Natural killer cell (primary cell): ENCODE measurements at places on chromosomes 6 and 20.

DNA sequence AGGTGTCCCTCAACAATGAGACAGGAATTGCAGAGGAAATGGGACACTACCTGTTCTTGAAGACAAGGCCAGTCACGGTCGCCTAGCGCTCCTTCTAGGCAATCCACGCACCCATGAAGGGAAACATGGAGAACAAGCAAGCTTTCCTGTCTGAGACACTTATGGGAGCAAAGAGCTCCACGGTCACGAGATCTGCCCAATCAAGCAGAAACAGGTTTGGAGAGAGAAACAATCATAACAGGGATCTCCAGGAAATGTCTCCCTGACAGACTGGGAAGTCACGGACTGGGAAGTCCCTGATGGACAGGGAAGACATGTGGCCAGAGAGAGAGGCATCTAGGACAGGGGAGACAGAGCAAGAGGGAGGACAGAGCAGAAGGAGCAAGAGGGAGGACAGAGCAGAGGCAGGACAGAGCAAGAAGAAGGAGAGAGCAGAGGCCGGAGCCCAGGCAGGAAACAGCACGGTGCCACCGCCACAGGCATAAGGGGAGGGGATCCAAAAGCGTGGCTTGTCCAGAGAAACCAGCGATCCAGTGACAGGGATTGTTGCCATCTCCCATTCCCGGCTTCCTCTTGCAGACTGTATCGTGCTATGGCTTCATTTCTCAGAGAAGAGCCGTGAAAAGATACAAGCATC, 167.8 kb upstream of the ZNF337 start:
- no peak for DNase-seq

GRCh38 chr6:144314003-144314485, 28.9 kb downstream of the UTRN start:
- no peak for DNase-seq

- no peak for DNase-seq
Observed at GRCh38 chr6:106745824-106746582, 116.6 kb downstream of the QRSL1 start.

DNA sequence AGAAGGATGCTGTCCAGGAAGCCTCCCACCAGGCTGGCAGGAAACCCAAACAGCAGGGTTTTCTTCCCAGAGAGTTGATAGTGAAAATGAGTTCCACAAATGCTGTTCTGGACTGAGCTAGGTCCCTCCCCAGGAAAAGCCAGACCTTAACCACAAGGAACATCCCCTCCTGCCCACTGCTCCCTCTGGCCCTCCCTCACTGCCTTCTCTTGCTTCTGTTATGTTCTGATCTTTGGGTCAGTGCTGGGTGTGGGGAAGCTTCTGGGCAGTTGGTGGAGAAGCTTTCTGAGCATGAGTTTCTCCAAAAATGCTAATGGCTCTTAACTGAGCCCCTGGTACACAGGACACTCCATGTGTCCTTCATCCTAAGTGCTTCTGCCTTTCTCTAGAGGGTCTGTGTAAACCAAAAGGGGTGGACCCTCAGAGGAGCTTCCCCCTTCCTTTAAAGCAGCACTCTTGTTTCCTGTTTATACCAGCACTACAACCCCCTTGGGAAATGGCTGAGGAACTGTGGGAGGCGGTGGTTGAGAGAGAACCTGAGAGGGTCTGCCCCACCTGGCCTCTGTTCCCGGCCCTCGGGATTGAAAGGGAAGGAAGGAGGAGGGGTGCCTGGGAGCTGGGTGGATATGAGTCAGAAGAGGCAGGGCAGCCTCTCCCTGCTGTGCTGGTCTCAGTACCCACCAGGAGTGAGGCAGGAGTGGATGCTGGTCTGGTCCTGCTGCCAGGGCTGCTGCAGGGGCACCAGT, 42.0 kb downstream of the CDS2 start:
- no peak for DNase-seq

GRCh38 chr6:41405941-41406727, 70.7 kb downstream of the NCR2 start:
- DNase-seq = no peak

GRCh38 chr20:17315407-17316231, 88.8 kb downstream of the PCSK2 start:
- DNase-seq = no peak

GRCh38 chr20:19026901-19027644, 185.4 kb upstream of the SLC24A3 start:
- no peak for DNase-seq

- DNase-seq = no peak
Observed at GRCh38 chr6:16623029-16623653, 138.1 kb downstream of the ATXN1 start.

DNA sequence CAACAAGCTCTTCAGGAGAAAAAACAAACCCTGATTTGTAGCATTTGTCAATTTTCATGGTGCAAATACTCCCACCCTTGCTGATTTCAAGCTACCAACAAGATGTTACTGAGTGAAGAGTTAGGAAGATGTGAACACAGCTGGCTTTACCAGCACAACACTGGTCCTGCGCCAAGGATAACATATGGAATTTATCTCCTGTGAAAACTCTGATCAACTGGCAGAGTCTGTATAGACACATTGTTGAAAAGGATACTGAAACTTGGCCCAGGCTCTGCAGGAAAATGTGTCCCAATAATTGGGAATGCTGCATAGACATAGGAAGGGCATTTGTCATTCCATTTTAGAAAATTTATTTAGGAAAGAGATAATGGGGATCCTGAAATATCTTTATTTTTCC, 29.0 kb downstream of the OTOR start:
- no peak for DNase-seq

- DNase-seq = no peak
Observed at GRCh38 chr20:34222208-34222607, 19.0 kb upstream of the ASIP start.

DNA sequence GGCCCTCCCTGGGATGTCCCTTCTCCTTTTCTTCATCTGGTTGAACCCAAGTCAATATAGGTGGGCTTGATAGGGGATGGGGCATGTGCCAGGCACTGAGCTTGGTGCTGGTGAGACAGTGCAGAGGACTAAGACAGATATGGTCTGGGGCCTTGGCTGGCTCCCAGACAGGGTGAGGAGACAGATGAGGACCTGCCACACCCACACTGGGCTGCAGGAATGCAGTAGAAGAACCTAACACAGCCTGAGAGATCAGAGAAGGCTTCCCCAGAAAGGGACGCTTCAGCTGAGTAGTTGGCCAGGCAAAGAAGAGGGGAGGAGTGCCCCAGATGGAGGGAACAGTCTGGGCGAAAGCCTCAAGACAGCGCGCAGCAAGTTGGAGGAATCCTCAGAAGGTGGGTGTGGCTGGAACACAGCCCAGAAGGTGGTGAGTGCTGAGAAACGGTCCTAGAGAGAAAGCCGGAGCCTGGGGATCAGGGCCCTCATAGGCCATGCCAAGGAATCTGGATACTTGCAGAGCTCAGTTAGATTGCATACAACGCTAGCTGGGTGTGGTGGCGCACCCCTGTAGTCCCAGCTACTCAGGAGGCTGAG, 26.4 kb downstream of the CD40 start:
- DNase-seq = no peak

- DNase-seq = no peak
Observed at GRCh38 chr6:5246141-5247097, 14.3 kb downstream of the LYRM4 start.

DNA sequence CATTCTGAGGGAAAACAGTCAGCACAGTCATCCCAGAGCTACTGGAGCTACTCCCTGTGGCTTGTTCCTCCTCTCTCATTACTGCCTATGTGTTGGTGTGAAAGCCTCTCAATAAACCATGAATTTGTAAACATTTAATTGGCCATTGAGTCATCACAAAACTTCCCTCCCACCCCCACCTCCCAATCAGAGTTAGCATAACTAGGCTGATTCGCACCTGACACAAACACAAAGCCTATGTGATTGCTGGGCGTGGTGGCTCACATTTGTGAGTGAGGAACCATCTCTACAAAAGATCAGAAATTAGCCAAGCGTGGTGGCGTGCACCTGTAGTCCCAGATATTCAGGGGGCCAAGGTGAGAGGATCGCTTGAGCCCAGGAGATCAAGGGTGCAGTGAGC, 17.1 kb upstream of the SNTA1 start:
- no peak for DNase-seq

DNA sequence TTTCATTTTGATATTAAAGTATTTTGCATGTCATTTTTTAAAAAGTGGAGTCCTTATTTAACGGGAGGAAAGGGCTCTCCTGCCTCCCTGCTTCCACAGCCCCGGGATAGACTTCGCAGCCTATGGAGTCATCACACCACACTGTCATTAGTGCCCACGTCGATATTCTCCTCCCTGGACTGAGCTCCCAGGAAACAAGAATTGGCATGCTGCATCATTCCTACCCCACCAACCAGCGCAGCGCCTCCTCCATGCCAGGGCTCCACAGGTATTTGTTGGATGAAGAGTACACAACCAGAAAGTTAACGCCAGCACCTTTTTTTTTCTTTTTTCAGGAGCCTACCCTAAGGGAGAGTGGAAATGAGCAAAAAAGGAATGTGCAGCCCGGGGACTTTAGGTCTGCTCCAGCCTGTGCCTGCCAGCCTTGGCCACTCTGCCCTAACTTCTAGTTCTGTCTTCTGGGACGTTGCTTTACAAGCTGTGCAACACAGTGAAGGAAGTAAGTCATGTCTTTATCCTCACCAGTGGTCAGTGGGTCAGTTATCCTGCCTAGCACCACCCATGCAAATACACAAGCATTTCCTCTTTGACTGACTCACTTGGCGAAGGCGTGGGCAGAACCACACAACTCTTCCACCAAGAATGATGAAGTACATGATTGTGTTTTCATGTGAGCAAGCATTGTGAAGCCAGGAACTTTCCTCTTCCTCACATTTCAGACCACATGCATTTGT, 180.7 kb upstream of the UST start:
- DNase-seq = peak; percentile 28

GRCh38 chr20:33279261-33279910, 3.6 kb upstream of the BPIFB1 start:
- no peak for DNase-seq

DNA sequence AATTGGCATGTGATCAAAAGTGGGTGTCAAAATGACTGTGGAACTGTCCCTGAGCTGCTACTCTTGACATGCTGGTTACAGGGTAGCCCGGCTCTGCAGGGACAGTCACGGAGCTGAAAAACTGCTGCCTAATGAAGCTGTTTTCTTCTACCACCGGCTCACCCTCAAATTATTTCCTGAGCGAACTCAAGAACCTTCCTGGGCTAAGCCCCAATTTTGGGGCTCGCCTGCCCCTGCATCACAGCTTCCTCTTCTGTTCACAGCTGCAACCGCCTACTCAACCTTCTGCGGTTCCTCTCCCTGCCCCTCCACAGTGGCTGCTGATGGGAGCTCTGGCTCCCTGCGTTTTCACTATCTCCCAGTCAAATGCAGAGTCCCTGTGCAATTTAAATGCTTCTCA, 110.8 kb upstream of the MLN start:
- peak; percentile 77 for DNase-seq

- no peak for DNase-seq
Observed at GRCh38 chr20:32582659-32583580, 2.2 kb downstream of the NOL4L start.

DNA sequence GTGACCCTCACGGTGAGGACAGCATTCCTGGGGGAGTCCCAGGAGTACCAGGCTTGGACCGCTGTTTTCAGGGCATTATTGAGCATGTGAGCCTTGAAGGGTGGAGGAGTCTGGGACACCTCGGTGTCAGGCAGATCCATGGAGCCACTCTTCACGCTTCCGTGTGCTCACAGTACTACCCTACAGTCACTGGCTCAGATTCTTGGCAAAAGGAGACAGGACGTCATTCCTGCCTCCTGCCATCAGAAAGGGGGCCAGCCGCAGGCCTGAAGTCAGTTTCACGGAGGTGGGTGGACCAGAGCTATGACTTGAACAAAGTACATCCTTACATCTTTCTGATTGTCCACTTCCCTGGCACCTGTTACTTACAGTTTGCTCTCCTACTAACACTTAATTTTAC, 88.9 kb upstream of the CD83 start:
- DNase-seq = no peak

- DNase-seq = peak; percentile 42
Observed at GRCh38 chr20:878511-879307, 37.4 kb downstream of the ANGPT4 start.

DNA sequence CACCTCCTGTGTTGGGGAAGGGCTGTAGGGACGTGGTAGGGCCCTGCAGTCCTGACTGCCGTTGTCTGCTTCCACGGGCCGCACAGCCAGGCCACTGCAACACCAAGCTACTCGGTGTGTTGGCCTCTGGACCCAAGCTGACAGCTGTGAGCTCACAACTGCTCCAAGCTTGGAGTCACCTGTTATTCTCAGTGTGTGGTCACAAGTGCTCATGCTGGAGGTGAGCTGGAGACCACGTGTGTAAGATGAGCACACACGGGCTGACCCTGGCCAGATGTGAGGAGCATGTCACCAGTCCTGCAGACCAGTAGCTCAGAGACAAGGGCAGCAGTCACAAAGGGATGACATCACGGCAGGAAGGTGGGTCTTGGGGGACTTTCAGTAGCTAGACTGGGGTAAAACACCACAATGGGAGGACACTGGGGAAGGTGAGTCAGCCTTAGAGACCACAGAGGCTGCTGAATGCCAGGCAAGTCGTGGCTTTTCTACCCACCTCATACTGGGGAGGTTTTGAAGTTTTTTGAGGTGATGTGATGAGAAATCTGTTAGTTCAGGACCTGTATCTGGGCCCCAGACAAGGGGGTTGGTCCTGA, 87.3 kb downstream of the FAM120B start:
- DNase-seq = no peak

DNA sequence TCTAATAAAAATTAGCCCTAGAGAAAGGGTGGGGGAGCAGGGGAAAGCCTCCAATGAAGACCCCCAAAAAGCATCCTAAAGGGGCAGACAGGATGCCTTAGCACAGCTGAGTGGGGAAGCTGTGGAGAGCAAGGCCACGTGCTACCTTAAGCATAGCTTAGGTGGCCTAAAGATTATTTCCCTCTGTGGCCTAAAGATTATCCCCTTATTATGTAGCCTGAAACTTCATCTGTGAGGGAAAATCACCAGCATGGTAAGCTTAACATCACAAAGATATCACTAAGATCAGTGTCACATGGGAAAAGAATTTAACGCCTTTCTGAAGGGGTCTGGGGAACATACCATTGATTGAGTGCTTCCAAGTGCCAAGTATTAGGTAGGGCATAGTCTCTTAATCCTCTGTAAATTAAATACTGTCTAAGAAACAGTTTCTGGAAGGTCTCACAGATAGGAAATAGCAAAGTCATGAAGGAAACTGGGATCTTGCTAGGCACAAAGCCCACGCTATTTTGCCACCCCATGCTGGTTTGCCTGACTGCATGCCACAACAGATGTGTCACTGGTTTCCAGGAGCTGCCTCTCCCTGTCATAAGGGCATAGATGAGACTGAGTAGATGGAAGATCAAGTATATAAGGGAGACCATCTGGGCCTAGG, 170.0 kb downstream of the HACE1 start:
- no peak for DNase-seq

- no peak for DNase-seq
Observed at GRCh38 chr20:34082232-34082887, 29.7 kb downstream of the EIF2S2 start.

GRCh38 chr6:148657048-148657447, 89.8 kb upstream of the UST start:
- no peak for DNase-seq

- DNase-seq = peak; percentile 18
Observed at GRCh38 chr20:37071481-37071911, 24.3 kb downstream of the RBL1 start.
